ENCODE measurements at places on chromosomes 11 and 22. TPM values are rescaled to one million over a fixed set of nuclear protein-coding genes. Genes with fewer than 3 reads are reported as not detected.

DNA sequence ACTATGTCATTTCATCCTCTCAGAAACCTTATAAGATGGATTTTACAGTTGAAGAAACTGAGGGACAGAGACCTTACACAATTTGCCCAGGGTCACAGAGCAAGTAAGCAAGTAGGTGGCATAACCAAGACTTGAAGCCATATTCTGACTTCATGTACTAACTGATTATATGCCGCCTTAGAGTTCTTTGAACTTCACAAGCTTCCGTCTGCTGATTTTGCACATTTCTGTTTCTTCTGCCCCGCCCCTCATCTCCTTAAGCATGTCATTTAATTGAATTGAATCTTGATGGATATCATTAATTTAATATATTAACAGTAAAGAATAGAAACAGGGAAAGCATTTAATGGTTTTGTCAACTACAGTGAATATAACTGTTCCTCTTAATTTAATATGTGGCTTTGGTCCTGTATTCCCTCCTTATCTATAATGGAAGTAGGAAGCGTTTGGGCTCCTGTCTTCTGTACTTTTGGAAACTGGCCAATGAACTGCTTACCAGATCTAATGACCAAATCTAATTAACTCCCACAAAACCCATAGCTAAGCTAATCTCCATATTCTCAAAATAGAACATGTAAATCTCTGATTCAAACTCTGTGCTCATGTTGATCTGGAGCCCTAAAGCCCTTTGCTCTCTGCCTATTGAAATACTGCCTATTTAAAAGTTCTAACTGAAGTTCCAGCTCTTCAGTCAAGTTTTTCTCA, 30.4 kb downstream of the SIK2 start:
- no peak for DNase-seq

DNA sequence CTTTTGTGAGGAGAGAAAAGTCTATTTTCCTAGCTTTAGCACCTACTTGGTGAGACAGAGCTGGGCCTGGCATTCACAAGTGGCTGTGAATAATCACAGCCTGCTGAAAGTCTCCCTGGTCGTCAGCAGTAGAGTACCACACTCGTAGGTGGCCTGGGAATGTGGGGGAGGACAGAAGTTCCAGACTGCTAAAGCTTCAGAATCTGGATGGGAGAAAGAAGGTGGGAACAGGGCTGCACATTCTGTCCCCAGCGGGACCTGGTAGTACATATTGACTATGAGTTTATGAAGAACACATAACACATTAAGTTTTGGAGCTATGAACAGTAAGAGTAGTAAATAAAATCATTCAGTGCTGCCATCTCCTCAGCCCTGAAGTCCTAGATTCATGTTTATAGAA, 19.0 kb upstream of the LIMK2 start:
- DNase-seq = no peak

DNA sequence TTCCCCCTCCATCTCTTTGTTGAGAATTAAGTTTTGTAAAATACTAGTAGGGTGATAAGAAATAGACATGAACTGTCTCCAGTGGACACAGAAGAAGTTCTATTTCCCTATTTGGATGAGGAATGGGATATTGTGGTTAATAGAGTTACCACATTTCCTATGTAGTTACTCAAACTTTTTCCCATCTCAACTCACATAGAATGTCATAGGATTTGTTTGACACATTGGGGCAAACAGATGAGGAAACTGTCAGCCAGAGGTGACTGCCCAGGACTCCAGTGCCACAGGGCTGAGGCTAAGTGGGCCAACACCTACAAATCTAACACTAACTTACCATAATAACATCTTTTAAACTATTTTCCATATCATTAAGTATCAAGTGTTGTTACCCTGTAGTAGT, 58.3 kb downstream of the CCDC83 start:
- DNase-seq = no peak

VWCE gene
- total RNA-seq = not detected

MUC2 gene
- total RNA-seq = not detected

- no peak for DNase-seq
Observed at GRCh38 chr11:26522912-26523610, 49.0 kb downstream of the MUC15 start.
